Fibroblast of the conjunctiva (primary cell): ENCODE measurements at places on chromosomes 3 and 15.

DNA sequence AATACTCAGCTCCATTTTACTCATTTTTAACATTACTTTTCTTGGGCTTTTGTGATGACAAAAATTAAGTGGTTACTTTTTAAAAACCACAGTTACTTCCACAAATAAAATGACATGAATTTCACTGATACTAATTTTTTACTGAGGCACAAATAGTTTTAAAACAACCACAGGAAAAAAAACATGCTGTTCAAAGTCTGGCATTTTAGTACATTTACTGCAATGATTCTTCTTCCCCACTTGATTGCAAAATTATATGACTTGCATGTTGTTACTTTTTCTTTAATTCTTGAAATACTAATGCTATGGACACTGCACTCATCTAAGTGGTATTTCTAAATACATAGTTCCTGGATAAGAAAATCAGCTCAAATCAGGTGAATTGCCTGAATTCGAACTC lies 24.8 kb upstream of the SLMAP start:
- no peak for DNase-seq

DNA sequence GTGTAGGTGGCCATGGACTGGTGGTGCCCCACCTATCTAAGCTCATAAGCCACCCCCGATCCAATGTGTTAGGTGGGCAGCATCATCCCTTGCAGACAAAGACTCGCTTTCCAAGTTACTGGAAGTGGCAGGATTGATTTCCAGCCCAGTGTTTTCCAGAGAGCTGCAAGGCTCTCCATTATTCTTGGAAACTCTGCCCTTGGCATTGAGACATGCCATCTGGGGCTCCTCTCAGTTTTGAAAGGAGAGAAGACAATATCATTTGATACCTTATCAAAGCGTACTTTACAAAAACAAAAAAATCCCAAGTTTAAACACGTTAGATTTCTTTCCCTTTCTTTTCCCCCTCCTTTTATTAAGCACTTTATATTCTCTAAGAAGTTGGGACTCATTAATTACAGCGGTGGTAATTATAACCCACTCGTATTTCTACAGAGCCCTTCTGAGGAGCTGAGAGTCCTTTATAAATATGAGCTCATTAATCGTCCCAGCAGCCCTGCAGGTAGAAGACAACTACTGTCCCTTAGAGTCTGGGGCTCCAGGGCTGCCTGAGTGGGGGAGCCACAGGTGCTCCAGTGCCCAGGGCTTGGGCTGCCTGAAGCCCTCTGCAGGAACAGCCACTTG lies 226.1 kb downstream of the TLE3 start:
- no peak for DNase-seq

DNA sequence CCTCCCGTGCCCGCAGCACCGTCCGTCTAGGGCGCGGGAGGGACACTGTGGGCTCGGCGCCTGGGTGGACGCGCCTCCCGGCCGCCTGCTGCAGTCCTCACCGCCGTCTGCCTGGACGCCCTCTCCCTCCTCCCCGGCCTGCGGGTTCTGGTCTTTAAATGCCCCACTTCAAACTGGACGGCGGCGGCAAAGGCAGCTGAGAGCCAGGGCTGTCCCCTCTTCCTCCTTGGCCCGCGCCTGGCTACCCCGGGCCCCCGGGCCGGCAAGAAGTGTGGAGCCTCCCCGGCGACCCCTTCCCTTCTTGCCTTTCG lies 426 bp downstream of the CBLB start:
- no peak for DNase-seq

- no peak for DNase-seq
These were observed 272.0 kb downstream of the NEK10 start for GRCh38 chr3:27097182-27097581.

DNA sequence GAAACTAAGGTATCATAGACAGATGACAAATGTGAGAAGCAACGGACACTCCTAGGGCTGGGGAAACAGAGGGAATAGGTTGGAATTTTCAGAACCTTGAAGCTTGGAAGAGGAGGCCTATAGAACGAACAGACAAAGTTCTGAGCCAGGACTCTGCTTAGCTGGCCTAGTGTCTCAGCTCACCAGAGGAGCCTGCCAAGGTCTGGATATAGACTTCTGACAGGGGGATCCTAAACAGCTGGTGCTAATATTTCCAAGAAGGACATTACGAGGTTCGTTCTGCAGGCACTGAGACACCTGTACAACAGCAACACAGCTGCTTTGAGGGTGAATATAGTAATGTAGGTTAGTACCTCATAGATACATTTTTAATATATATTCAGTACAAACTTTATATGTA lies 266.3 kb downstream of the CHL1 start:
- DNase-seq, result no peak

DNA sequence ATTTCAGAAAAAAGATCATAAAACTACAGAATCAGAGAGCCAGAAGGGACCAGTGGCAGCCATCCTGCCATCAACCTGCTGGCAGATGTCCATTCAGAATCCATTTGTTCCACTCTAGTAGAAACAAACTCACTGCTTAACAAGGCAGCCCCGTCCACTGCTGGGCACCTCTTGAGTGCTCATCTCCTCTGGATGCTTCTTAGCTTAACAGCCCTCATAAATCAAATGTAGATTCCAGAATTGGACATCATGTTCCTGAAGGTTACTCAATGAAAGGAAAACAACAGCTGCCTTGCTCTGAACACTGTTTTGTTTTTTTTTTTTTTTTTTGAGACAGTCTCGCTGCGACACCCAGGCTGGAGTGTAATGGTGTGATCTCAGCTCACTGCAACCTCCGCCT lies 37.3 kb downstream of the ABCC5 start:
- DNase-seq, result no peak

GRCh38 chr3:24017305-24017704 lies 72.2 kb downstream of the NR1D2 start:
- DNase-seq, result no peak

GRCh38 chr15:31556494-31557150 lies 230.0 kb downstream of the KLF13 start:
- DNase-seq, result no peak

GRCh38 chr3:152349392-152349791 lies 80.7 kb downstream of the MBNL1 start:
- DNase-seq, result peak; percentile 23

GRCh38 chr3:194928831-194929577 lies 243.3 kb downstream of the FAM43A start:
- no peak for DNase-seq

DNA sequence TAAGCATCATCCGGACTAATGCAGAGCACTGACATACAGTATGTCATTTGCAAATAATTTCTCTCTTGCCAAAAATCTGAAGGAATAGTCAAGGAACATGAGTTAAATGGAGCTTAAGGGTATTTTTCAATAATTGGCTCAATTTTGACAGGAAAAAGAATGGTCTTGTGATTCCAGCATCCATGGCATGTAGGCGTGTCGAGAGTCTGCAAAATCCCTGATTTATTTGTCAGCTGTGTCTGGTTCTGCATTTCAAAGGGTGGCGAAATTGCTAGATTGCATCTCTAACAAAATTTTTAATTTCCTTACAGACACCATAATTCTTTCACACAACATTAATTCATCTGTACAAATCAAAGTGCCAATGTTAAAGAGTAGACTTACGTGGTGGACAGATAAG lies 65.4 kb upstream of the TBC1D23 start:
- no peak for DNase-seq

- no peak for DNase-seq
These were observed 10.3 kb downstream of the CHP1 start for GRCh38 chr15:41241221-41241964.

DNA sequence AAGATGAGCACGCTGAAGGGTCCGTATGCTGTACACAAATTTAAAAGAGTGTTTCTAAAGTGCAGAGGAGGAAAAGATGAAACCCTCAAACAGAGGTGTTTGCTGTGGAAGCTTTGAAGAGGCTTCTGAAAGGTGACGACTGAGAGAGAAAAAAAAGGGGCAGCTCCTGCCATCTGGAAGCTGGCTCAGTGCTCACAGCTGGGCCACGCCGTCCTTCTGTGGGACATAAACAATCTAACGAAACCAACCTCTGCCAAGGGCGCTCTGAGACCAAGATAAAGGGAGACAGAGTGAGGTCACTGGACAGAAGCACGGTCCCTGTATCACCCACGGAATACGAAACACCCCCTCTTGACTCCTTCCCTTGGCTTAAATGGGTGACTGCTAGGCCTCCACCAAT lies 96.3 kb upstream of the SLC6A6 start:
- no peak for DNase-seq

DNA sequence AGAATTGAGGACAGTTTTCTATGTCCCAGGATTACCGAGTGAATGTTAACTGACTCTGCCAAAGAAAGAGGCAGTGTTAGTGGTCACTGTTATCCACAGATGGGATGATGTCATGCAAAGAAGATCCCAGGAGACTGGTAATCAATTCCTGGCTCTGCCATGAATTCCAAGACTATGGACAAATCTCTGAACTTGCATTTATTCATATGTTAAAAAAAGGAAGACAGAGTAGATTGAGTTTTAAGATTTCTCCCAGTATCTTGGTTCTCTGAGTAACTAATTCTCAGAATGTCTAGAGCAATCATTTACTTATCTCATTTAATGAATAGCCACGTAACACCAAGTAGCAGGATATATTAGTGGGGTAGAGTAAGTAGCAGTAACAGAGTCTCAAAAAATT lies 11.5 kb upstream of the MAP3K13 start:
- DNase-seq, result no peak

DNA sequence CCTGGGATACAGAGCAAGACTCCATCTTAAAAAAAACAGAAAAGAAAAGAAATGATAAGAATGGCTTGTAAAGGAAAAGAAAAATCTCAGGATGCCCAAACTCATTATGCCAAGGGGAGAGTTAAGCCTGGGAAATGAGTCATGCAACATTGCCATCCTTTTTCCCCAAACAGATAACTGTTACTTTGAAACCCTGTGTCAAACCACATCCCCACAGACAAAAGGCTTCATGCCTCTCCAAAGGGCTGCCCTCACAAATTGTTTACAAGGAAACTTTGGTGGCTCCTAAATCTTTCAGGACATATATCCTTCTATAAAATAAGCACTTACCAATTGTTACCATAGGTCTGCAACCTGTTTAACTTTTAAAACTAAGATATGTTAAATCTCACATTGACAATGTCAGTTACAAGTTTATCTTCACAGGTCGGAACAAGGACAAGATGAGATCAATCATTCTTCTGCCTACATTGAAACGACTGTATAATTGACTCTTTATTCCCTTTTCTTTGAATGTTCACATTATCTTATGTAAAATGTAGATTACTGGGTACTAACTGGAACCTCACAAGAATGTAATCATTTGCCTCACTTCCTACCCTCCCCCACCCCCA lies 18.6 kb upstream of the SENP7 start:
- DNase-seq, result no peak

GRCh38 chr15:87863152-87863551 lies 393.4 kb downstream of the NTRK3 start:
- DNase-seq, result no peak

DNA sequence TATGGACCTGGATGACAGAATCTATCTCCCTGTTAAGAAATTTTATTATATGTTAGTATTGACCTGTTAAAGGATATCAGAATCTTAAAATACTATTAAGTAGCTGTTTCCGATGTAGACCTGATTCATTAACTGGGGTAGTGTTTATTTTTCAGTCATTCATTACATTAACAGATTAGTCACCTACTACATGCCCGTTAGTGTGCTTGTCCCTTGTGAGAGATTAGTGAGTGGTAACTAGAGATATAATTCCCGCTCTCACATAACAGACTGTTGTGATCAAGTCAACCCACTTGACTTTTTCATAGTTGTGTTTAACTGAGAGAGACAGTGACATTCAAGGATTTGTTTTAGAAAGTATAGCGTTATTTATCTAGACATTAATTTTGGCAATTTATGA lies 166.8 kb downstream of the TCF12 start:
- no peak for DNase-seq

GRCh38 chr3:1117843-1118473 lies 25.1 kb downstream of the CNTN6 start:
- no peak for DNase-seq

GRCh38 chr3:129966876-129967275 lies 7.6 kb upstream of the TRH start:
- DNase-seq, result no peak

GRCh38 chr3:24522146-24522579 lies 27.5 kb upstream of the THRB start:
- no peak for DNase-seq

DNA sequence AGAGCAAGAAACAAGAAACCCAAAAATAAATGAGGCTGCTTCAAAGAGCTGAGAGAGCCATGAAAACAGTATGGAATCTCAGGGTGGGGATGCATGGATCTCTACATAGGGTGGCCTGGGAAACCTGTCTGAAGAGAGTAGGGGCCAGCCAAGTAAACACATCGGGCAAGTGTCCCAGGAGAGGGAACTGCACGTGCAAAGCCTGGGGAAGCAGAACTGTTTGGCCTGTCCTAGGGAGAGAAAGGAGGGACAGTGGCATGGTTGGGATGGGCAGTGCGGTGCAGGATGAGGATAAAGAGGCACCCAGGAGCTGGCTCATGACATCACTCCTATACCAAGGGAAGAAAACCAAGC lies 269.0 kb upstream of the ST8SIA2 start:
- no peak for DNase-seq
